ENCODE measurements at places on chromosomes 1 and 21.

DNA sequence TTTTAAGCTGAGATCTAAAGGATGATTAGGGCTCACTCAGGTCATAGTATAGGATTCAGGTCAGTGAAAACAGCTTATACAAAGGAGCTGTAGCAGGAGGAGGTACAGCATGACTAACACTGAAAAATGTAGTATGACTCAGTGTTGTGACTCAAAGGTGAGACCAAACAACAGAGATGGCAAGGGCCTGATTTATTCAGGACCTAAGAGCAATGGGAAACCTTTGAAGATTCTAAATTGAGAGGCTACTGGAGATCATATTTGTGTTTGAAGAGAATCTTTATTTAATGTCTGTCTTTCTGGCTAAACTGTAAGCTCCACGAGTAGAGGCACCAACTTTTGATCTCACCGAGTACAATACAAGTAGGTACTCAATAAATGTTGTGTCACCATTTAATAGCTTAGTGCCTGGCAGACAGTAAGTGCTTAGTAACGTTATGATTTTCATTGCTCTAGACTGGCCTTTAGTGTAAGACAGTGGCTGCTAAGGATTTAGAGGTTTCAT lies 43.5 kb downstream of the PRKAA2 start:
- DNase-seq = peak; percentile 98

DNA sequence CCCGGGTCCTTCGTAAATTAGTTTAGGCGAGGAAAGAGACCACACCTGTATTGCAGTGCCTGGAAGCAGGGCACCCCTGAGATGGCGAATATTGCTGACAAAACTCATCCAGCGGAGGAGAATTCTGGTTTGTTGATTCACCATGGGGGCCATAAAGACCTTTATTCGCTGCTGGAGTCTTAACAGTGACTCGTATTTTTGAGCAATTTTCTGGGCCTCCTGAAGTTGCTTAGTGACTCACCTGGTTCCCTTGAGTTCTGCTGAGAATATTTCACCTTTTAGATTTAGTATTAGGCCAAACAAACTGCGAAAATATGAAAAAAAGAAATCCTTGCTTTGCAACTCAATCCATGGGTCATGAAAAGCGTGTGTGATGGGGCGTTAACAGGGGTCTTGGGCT lies 20.6 kb upstream of the H6PD start:
- DNase-seq = peak; percentile 34

GRCh38 chr1:74427681-74428080 lies 84.7 kb downstream of the LRRC53 start:
- no peak for DNase-seq

DNA sequence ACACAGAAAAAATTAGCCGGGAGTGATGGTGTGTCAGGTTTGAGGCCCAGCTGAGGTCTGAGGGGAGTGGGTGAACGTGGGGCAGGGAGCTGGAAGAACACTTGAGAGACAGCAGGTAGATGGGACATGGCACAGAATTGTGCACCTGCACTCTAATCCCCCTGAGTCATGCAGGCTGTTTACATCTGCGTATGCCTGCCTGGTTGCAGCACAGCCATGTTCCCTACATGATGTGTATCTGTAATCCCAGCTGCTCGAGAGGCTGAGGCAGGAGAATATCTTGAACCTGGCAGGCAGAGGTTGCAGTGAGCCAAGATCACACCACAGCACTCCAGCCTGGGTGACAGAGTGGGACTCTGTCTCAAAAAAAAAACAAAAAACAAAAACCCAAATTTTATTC lies 44.8 kb downstream of the ATP5PO start:
- DNase-seq = no peak

GRCh38 chr21:45640888-45641479 lies 2.5 kb upstream of the PCBP3 start:
- DNase-seq = no peak

GRCh38 chr1:186903374-186904136 lies 74.8 kb downstream of the PLA2G4A start:
- DNase-seq = no peak

DNA sequence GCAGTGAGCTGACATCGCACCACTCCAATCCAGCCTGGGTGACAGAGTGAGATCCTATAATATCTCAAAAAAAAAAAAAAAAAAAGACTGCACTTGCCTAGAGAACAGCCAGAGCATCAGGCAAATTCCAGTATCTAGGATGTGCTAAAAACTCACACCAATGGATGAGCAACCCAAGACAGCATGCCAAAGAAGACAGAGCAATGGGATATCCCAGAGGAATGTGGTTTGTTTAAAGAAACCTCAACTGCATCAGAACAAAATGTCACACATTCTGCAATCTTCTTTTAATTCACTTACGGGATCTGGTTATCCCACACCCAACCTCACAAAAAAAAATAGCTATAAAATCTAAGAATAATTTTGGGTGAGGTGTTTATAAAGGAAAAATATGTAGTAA lies 7.3 kb downstream of the KCNH1 start:
- DNase-seq = no peak

- DNase-seq = no peak
Observed at GRCh38 chr1:200751717-200752116, 13.0 kb downstream of the CAMSAP2 start.

DNA sequence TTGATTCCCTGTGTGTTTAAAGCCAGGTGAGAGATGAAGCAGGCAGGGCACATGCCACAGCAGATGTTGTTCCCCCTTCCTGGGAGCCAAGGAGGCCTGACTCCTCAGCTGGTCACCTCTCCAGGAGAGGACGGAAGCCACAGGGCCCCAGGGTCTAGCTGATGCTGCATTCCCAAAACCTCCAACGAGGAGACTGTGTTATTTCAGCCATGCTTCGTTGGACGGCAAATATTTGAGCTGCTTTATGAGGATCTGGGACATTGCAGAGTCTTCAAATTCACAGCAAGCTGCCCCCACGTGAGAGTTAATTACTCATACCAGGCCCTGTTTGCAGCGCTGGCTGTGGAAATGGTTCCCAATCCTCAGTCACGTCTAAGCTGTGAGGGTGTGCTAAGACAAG lies 85.3 kb downstream of the CDC7 start:
- DNase-seq = peak; percentile 98

DNA sequence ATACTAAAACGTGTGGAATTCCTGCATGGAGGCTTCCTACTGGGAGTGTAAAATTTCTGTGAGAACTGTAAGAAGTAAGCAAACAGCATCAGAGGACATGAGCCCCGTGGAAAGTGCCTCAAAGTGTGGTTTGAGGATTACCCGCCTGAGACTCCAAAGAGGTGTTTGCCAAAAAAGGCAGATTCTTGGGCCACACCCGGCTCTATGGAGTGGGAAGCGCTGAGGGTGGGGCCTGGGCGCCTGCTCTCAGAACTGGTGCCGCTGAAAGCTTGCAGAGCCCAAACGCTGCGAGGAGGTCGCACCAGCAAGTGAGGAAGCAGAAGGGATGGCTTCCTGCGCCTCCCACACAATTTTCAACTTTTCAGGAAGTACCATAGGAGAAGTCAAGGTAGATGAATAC lies 43.0 kb upstream of the PSEN2 start:
- no peak for DNase-seq

GRCh38 chr1:17075470-17076255 lies 21.8 kb upstream of the SDHB start:
- DNase-seq = no peak

- DNase-seq = no peak
Observed at GRCh38 chr21:44419679-44420078, 35.6 kb upstream of the LRRC3 start.

- no peak for DNase-seq
Observed at GRCh38 chr1:197632005-197632404, 143.3 kb downstream of the DENND1B start.

- DNase-seq = no peak
Observed at GRCh38 chr1:170367615-170368014, 164.4 kb upstream of the GORAB start.

DNA sequence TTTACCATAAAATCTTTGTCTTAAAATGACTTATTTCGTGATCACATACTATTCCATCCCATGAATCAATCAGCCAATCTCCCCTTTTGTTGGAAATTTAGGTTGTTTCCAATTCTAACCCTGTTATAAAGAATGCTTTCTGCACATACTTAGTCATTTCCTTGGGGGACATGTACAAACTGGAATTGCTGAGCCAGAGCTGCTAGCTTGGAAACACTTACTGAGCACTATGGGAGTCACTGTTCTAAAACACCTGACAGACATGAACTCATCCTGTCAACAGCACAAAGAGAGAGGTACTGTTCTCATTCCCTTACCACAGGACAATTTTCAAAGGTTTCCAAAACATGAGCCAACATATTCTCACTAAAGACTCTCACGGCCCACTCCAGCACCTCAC lies 32.1 kb downstream of the AK2 start:
- peak; percentile 43 for DNase-seq

DNA sequence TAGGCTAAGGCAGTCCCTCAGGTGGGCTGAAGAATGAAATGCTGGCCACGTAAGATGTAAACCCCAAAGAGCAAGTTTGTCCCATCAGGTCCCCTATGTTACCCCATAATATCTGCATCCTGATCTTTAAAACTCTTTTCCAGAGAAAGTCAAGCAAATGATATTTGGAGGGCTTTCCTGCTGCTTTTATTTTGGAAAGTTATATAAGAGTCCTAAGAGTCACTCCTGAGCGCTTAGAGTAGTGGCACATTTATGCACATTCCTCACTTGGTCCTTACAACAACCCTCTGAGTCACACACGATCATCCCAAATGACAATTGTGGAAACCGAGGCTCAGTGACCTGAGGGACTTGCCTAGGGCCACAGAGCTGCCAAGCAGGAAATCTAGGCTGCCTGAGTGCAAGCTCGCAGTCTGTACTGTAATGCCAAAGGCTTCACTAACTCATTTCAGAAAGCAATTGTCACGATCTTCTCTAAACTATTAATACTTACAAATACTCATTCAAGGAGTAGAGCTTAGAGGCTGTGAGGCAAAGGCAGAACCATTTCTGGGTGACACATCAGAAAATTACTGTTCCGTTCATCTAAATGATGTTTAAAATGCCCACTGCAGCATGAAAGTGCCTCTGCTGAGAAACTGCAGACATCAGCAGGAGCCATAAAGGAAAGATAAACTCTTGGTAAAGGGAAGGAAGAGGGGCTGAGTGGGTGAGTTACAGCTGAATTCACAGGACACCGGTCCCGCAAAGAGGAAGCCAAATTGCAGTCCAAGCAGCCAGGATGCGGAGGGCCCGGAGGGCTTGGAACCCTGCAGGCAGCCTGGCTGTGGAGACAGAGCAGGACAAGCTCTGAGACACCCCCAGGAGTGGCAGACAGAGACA lies 30.8 kb downstream of the CAPZB start:
- peak; percentile 25 for DNase-seq

GRCh38 chr1:3597599-3597964 lies 13.7 kb downstream of the MEGF6 start:
- DNase-seq = no peak

- DNase-seq = no peak
Observed at GRCh38 chr1:154839691-154840090, 30.4 kb downstream of the KCNN3 start.

DNA sequence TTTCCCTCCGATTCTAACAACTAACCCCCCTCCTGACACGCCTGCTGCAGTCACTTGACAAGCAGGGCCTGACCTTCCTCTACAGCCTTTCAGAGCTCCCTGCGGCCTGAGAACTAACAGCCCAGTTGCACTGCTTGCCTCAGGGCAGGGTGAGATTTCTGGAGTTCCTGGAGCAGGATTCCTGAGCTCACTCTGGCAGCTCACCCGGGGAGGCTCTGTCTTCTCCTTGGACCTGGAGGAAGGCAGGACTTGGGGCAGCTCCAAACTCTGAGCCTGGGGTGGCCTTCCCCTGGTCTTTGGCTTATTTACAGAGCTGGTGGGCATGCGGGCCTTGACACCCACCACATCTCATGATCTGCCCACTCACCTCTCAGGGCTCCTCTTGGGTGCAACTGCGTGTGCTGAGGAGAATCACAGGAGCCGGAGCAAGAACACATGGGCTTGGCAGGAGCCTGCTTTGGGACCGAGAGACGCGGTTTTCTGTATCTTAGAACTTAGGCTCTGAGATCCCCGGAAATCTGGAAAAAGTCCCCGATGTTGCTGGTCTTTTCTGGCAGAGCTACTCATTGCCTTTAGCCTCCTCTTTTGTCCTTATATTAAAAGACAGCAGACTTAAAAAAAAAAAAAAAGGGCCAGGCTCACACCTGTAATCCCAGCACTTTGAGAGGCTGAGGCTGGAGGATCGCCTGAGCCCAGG lies 13.1 kb upstream of the SLC25A34 start:
- peak; percentile 15 for DNase-seq

- no peak for DNase-seq
Observed at GRCh38 chr1:225834417-225835329, 24.7 kb downstream of the EPHX1 start.

- no peak for DNase-seq
Observed at GRCh38 chr1:112267929-112268328, 128.1 kb upstream of the CTTNBP2NL start.
